Psoas muscle (tissue), 8 donors: ENCODE measurements at places on chromosomes 7 and 10. TPM values are rescaled to one million over a fixed set of nuclear protein-coding genes. Genes with fewer than 3 reads are reported as not detected.

The KIF5B gene
- total RNA-seq: 87.7 TPM

The LSM8 gene
- total RNA-seq: 9.9 TPM

The SHOC2 gene
- total RNA-seq: 35.4 TPM

The CYP3A5 gene
- 1.1 TPM for total RNA-seq

The MORN4 gene
- total RNA-seq: 4.1 TPM

The WAC gene
- total RNA-seq: 66.2 TPM

The CADPS2 gene
- total RNA-seq: 3.0 TPM

The LLCFC1 gene
- not detected for total RNA-seq

The NUDT13 gene
- total RNA-seq: 1.7 TPM
